ENCODE measurements at places on chromosomes 5 and 9.

- no peak for DNase-seq
Measured at GRCh38 chr9:128216781-128217553, 13.8 kb downstream of the DNM1 start.

GRCh38 chr9:120702075-120702474 lies 12.2 kb downstream of the MEGF9 start:
- DNase-seq: no peak

DNA sequence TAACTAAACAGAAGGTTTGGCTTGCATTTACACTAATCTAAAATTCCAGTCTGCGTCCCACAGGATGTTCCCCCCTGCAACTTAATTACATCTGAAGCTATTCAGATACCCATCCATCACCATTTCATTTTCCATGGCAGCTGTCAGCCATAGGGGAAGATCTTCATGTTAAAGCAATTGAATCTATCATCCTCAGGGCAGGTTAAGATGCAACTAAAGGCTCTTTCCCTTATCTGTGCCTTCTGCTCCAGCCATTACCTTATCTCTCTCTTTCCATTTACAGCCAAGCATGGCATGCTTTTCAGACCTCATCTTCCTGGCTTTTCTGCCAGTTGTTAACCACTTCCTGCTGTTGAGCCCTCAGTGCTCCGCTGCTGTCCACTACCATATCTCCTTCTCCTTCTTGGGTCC lies 15.8 kb upstream of the HACD4 start:
- DNase-seq: no peak

GRCh38 chr9:71121275-71122021 lies at the start of gene TRPM3:
Gene TRPM3 (minus strand): TSS chr9:71121621. CDS start chr9:71121354, 267 bp downstream.
- DNase-seq: no peak

- DNase-seq: no peak
Measured at GRCh38 chr5:58582019-58582802, 664 bp upstream of the RAB3C start.

GRCh38 chr9:33236571-33236970 lies 3.4 kb upstream of the SPINK4 start:
- DNase-seq: no peak

GRCh38 chr9:109048822-109049221 lies 35.5 kb upstream of the CTNNAL1 start:
- no peak for DNase-seq

GRCh38 chr5:94941122-94941755 lies 322.8 kb downstream of the SLF1 start:
- no peak for DNase-seq

DNA sequence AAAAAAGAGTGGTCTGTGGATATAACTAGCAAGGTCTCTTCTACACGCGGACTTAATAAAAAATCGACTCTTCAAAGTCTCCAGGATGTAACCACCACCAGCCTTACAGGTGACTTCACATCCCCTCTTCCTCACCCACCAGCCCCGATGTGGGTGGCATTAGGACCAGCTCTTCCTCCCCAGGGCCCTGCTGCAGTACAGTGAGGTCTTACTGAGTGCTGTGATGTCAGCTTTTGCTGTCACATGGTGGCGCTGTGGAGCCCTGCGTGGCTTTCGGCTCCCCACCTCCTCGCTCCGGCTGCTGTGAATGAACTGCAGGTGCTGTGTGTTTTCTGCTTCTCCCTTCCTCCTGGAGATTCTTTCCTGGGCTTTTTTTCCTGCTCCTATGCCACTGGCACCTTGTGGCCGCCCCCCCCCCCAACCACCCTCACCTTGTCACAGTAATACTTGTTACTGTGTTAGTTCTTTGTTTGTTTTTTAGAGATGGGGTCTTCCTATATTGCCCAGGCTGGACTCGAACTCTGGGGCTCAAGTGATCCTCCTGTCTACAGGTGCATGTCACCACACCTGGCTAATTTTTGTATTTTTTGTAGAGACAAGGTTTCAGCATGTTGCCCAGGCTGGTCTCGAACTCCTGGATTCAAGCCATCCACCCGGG lies 15.8 kb upstream of the RAPGEF1 start:
- DNase-seq: peak; percentile 60

All from stimulated activated CD8-positive, alpha-beta memory T cell treated with anti-CD3 and anti-CD28 coated beads, Interleukin-2, amount 100 ng/mL, for 1 hour (primary cell).